ENCODE measurements at places on chromosomes 2 and 18.

GRCh38 chr2:48383036-48383435 lies 146.9 kb upstream of the STON1 start:
- no peak for DNase-seq

DNA sequence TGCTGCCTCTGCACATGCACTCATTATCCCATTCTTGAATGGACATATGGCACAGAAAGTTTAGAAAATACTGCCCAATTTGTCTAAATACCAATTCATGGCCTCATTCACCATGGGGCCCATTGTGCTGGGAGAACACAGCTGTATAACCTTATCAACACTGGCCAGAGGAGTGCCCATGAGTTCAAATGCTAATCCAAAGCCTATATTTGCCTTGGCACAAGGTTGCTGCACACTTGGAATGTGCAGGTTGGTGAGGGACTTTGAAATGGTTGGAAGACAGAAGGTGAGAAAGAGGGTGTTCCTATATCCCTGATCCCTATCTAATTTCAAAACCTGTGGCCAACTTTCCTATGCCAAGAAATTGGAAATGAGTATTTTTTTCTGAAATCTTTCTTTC lies 693.9 kb upstream of the ID2 start:
- DNase-seq: no peak

DNA sequence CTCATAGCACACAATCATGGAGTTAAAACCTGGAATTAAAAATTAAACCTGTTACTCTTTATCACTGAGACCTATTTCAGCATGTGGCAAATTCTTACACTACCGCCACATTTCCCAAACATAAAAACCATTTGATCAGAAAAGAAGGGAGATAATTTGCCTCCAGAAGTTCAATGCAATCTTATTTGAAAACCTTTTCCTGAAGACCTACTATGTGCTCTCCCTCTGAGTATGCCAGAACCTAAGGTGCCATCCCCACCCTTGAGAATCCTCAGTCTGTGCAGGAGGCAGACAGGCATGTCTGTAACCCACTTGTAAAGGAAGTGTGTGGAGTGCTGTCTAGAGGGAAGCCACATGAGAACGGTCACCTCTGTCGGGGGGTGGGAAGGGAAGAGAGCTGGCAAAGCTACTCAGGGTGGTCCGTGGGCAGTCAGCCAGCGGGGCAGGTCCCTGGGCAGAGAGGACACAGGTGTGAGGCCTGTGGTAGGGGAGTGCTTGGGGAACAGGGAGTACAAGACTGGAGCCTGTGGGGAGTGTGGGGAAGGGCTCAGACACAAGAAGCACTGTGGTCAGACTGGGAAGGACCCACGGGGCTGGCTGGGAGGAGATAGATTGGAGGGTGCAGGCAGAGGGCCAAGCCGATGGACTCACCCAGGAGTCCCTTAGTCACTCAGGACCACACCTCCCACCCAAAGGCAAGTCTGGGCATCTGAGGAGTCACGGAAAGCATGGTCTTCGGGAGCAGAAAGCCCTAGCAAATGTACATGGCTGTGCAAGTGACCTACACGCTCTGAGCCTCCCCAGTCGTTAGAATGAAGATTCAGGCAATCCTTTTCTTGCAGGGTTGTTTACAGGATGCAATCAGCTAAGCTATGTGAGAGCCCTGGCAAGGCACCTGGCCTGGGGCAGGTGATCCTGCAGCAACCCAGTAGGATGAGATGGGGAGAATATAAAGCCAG lies 22.8 kb downstream of the CRACDL start:
- peak; percentile 91 for DNase-seq

GRCh38 chr18:3653851-3654441 lies 204.0 kb downstream of the TGIF1 start:
- DNase-seq: no peak

- no peak for DNase-seq
These were observed 12.3 kb downstream of the PAX8 start for GRCh38 chr2:113266431-113266830.

- DNase-seq: no peak
These were observed 104.6 kb upstream of the CTDP1 start for GRCh38 chr18:79574938-79575525.

- no peak for DNase-seq
These were observed 298.4 kb downstream of the LPIN1 start for GRCh38 chr2:12044857-12045256.

- DNase-seq: peak; percentile 65
These were observed 1232.3 kb upstream of the ZEB2 start for GRCh38 chr2:145752091-145752806.

DNA sequence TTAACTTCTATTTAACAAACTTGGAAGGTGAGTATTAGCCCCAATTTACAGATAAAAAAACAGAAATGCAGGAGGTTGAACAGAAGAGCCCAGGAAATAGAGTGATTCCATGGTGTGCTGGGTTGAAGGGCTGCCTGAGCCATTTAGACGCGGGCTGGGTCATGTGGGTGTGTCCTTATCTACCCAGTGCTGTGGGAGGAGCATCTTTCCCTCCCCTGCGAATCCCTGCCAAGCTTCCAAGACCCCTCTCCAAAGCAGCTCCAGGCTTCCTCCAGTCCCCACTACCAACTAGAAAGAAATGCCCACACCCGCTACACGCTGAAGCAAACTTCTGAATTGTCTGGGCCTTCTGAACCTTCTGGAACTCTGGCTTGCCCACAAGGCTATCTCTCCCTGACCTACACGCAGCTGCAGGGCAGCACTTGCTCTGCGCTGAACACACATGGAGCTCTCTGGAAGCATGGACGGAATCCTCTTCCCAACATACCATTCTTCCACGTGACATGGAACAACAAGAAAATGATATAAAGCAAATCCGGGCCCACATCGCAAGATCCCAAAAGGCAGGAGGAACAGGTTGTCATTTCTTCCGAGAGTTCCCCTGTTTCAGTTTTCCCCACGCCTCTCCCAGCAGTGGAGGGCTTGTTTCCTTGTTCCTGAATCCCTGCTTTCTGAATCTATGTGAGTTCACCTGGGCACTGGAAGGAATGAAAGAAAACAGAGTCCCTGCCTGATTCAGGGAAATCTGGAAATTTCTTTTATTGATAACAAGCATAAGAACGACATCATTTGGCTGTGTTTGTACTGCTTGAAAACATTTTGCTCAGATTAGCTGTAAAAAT lies 562.7 kb upstream of the ID2 start:
- no peak for DNase-seq

DNA sequence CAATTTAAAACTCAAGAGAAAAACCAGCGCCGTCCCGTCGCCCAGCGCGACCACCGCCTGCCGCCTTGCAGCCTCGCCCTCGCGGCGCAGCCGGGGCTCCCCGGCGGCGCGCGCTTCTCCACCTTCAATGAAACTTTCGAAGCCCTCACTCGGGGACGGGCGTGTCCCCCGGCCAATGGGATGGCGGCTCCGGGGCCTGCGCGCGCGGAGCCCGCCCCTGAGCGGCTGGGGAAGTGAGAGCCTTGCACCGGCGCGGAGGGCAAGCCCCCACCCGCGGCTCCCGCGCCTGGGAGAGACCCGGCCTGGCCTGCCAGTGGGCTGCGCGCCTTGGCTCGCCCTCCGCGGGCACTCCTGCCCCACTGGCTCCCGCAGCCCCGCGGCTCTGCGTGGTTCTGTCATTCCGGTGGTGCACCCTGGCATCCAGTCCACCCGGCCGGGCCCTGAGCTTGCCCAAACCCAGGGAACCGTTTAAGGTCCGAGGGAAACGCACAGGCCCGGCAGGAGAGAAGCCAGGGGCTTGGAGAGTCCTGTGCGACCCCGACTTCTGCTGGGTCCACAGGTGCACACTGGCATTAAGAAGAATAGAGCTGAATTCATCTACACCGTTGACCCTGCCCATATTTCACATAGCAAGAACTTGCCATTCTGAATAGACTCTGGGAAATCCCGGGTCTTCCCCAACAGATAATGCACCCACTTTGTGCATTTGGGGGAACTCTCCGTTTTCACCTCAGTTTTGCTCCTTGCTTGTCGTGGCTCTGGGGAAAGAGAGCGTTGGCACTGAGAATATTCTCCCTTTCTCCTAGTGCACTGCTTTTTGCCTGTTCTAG lies at the start of gene PIEZO2:
Gene PIEZO2, minus strand, starts transcription at position 129 of the 830 bp plus-strand sequence. CDS start 981 bp downstream, outside the sequence.
- DNase-seq: no peak

DNA sequence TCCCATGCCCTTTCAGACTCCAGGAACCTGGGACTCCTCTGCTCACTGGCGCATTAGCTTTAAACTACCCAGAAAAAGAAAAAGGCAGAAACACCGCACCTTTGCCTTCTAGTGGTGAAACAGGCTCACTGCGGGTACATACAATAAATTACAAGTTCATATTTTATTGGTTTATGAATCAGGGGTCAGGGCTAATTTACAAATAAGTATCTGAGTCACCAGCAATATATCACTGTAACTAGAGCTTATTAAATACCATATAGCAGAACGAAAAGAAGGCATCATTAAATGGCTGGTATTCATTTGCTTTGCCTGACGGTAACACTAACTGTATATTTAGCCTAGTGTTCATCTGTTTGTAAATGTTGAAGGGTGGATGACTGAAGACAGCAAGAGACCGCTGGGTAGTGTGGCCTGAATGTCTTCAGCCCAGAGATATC lies 26.9 kb upstream of the DTNB start:
- DNase-seq: peak; percentile 78

- no peak for DNase-seq
These were observed 16.9 kb downstream of the DAW1 start for GRCh38 chr2:227888289-227888688.

- DNase-seq: no peak
These were observed 3.7 kb downstream of the GPR35 start for GRCh38 chr2:240628808-240629618.

- DNase-seq: no peak
These were observed 531.5 kb upstream of the SALL3 start for GRCh38 chr18:78448106-78448505.

- no peak for DNase-seq
These were observed 91.4 kb upstream of the NCK2 start for GRCh38 chr2:105653302-105653701.
